Gastrocnemius medialis (tissue), 4 donors: ENCODE measurements at places on chromosomes 1 and 21.

DNA sequence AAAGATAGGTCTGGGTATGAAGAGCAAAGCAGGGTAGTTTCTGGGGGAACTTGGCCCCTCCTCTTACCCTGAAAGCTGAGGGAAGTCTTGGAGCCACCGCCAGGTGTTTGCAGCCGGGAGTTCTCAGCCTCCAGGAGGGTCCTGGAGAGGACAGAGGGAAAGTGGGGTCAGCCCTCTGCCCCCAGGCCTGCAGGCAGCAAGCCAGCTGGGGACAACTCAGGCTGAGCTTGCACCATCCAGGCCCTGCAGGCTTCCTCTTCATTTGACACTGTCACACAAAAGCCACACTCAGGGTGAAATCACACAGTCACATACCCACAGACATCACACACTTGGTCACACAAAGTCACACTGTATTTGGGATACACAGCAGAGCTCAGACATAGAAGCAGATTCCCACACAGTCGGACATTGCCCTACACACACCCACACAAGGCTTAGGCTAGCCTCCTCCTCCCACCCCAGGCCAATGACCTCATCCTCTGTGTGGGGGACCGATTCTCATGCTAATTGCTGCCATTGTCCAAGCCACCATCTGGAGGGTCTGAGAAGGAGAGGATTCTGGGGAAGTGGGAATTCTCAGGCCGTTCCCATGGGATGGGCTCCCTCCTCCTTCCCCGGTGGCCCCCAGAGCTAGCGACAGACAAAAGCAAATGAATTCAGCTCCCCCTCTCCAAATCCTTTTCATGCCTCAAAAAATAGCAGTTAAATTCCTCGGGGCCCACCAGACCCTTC lies 3.7 kb downstream of the NES start:
- DNase-seq = no peak

DNA sequence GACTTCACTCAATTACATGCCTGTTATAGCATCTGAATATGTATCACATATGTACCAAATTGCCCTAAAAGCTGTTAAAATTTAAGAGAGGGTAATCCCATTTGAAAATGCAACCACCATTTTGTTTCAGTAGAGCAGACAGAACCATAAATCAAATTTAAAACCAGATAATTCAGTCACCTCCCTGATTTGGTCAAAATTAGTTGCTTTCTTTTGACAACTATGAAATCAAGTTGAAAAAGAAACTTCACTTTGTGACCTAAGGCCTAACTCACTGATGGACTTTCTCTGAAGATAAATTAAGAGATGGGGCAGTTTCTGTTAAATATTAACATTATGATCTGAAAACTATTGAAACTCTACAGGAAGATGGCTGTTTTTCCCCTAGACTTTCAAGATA lies 6.7 kb downstream of the GORAB start:
- DNase-seq = no peak

DNA sequence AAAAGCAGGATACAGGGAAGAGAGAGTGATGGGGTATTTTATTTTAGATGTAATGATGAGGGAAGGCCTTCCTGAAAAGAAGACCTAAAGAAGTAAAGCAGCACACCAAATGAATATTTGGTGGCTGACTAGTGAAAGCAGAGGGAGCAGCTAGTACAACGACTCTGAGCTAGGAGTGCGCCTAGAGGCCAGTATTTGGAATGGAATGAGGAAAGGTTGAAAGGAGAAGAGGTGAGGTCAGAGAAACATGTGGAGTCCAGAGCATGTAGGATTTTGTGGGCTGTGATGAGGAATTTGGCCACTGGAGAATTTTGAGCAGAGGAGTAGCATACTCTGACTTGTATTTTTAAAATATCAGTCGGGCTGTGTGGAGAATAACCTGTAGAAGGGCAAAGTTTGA lies 11.8 kb upstream of the RPL5 start:
- DNase-seq = no peak

DNA sequence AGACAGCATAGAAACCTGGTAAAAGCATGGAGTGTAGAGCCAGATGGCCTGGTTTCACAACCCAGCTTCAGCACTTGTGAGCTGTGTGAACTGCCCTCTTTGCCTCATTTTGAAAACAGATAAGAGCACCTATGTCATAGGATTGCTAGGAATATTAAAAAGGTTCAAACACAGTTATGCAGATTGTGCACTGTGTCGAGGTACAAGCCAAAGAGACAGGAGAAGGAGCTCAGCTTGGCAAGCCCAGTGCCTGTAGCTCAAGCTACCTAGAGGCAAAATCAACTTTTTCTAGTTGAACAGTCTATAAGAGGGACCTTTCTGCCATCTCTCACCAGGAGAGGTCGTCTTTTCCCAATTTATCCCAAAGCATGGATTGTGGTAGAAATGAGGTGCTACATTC lies 5.0 kb downstream of the CHODL start:
- no peak for DNase-seq

GRCh38 chr1:246629976-246630375 lies 63.7 kb downstream of the CNST start:
- no peak for DNase-seq

GRCh38 chr1:210437781-210438180 lies 109.1 kb downstream of the HHAT start:
- DNase-seq = no peak

DNA sequence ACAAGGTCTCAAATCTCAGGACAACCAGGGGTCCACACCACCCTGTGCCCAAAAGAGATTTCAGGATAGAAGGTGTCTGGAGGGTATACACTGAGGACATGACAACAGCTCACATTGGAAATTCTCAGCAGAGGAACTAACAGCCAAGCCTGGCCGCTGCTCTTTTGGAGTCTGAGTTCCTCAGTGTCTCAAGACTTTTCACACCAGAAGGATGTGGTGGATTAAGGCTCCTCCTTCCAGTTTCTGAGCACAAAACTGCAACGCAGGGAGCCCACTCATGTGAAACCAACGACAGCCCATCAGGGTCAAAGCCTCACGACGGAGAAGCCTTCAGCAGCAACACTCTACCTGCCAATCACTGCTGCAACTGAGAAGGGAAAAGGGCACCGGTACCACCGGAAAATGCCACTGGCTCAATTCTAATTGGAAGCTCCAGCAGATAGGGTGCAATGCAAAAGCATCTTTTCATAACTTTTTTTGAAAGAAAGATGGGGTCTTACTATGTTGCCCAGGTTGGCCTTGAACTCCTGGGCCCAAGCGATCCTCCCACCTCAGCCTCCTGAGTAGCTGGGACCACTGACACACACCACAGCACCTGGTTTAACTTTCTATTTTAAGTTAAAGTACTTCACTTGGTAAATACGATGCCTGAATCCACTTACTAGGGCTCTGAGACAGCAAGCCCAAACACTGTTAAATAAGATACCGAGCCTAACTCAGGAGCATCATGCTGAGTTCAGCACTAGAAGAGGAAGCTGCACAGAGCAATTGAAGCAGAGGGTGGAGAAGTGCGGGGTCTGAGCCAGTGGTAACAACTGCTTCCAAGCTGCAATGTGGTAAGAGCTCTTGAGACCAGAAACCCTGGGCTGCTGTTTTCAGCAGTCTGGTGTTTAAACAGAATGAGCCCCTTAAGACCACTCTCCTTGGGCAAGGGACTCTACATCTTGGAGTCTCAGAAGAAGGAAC lies 7.8 kb downstream of the CAPZB start:
- no peak for DNase-seq

- DNase-seq = no peak
Observed at GRCh38 chr1:42335809-42336518, 929 bp upstream of the FOXJ3 start.

DNA sequence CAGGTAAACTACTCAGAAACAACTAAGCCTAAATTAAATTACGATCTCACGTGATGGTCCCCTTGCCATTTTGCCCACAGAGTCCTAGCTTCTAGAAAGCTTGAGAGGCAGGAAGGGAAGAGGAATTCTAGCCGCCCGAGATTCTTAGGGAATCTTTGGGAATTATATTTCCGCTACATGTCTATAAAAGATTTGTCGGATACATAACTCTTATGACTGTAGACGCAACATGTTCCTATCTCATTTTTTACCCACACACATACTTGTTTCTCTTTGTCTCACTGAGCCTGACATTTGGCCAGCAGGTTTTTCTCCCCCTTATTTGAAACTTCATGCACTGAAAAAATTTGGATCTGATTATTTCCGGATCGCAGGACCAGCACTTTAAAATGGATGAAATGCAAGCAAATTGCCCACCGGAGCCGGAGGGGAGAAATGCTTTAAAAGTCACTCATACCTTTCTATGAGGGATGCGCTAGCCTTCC lies 5.5 kb downstream of the GLIS1 start:
- no peak for DNase-seq
